ENCODE measurements at places on chromosomes 7 and 10. TPM values are rescaled to one million over a fixed set of nuclear protein-coding genes. Genes with fewer than 3 reads are reported as not detected.

DNA sequence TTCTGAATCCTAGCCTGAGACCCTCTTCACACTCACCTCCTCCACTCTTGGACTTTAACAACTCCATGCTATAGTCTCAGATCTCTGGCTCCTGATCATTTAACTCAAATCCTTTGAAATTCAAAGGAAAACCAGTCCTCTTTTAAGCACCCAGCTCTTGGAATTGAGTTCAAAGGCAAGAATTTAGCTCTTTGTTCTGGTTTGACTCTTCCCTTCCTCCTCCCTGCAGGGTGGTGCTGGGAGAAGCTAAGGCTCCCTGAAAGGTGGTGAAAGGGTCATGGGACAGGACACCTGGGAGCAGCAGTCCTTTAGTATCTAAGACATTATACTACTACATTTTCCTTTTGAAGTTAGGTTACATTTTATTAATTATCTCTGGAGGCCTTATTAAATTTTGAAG lies 259.4 kb downstream of the CCSER2 start:
- DNase-seq, result no peak

DNA sequence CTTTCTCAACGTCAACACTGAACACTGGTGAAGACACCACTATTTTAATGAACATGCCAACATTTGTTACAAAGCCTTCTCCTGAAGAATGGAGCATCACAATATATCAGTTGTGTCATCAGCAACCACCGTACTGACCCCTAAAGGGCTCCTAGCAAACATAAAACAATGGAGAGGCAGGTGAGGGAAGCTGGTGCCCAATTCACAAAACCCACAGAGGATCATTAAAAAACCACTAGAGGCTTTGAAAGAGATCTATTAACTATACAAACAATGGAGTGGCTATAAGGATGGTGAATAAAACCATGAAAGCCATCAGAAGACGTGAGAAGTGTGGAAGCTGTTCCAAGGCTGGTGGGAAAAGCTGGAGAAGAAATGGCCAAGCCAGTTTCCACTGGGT lies 150.8 kb downstream of the FAM107B start:
- DNase-seq, result no peak

DNA sequence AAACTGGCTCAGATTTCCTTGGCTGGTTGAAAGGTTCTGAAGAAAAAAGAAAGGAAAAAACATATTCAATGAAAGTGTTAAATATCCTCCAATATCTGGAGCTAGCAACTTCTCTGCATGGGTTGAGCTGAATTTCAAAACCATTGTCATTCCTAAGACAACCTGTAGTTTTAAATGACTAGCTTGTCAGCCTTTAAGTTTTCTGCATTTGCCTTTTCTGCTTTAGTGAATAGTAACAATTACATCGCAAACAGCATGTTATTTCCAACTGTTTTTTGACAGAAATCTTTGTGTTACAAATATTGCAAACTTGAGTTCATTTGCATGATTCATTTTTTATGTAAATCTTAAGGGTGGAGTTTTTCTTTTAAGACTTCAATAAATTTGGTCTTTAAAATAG lies 852.3 kb upstream of the CELF2 start:
- no peak for DNase-seq

GRCh38 chr7:129824291-129825208 lies 128.2 kb downstream of the UBE2H start:
- DNase-seq, result no peak

DNA sequence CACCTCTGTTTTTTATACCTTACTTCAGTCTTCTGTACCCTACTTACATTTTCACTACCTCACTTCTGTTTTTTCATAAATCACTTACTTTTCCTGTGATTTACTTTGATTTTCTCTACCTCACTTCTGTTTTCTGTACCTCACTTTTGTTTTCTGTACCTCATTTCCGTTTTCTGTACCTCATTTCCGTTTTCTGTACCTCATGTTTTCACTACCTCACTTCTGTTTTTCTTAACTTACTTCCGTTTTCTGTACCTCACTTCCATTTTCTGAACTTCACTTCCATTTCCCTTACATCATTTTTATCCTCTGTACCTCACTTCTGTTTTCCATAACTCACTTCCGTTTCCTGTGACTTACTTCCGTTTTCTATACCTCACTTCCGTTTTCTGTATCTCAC lies 492.0 kb upstream of the AKR1E2 start:
- DNase-seq, result no peak

UNC5B gene
- 17.5 TPM for polyA plus RNA-seq

GRCh38 chr7:71285571-71286145 lies 153.7 kb downstream of the GALNT17 start:
- DNase-seq, result no peak

FAS gene
- 52.3 TPM for polyA plus RNA-seq

DNA sequence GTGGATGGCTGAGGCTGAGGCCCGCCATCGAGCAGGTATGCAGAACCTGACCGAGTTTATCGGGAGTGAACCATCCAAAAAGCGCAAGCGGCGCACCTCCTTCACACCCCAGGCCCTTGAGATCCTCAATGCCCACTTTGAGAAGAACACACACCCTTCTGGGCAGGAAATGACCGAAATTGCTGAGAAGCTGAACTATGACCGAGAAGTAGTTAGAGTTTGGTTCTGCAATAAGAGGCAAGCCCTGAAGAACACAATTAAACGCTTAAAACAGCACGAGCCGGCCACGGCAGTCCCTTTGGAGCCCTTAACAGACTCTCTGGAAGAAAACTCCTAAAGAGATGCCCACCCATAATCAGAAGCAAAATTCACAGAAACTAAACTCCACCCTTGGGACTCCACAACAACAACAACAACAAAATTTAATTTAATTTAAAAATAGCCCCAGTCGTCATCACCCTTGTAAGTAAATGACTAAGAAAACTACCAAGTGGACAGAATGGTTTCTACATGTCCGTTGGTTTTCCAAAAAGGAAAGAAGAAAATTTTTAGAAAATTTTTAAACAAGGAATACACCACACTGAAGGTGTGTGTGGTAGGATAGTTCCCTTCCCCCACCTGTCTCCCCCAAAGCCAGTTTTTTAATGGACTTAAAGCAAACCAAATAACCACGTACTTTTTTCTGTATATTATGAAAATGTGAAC lies 101.7 kb upstream of the YAE1 start:
- DNase-seq, result no peak

GRCh38 chr10:88896994-88897853 lies 17.2 kb downstream of the STAMBPL1 start:
- DNase-seq, result no peak

- DNase-seq, result no peak
Measured at GRCh38 chr7:3028071-3028757, 15.5 kb downstream of the CARD11 start.

PAPOLB gene
- 0.02 TPM for polyA plus RNA-seq

- DNase-seq, result no peak
Measured at GRCh38 chr7:13155188-13155587, 467.8 kb downstream of the ARL4A start.
